Fibroblast of skin of right biceps (primary cell): ENCODE measurements at places on chromosomes 4 and X.

GRCh38 chrX:118655561-118656246 lies 71.7 kb upstream of the IL13RA1 start:
- peak; percentile 45 for DNase-seq

- DNase-seq = no peak
These were observed 5.9 kb upstream of the SCARB2 start for GRCh38 chr4:76219299-76220055.

DNA sequence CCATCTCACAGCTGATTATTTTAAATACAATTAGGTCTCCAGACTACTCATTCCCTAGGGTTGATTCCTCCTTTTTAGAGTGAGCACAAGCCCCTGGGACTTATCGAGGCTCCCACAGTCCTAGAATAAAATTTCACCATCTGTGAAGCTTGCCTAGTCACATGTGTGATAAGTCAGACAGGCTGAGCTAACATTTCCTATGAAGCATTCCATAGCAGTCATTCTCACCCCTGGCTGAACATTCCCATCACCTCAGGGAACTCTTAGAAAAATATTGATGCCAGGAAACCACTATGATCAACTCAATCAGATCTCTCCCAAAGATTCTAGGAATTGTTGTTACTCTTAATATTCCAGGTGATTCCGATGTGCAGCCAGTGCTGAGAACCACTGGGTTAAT lies 37.7 kb downstream of the ARHGEF9 start:
- peak; percentile 64 for DNase-seq

- peak; percentile 84 for DNase-seq
These were observed 49.3 kb downstream of the NPNT start for GRCh38 chr4:105944540-105944939.

DNA sequence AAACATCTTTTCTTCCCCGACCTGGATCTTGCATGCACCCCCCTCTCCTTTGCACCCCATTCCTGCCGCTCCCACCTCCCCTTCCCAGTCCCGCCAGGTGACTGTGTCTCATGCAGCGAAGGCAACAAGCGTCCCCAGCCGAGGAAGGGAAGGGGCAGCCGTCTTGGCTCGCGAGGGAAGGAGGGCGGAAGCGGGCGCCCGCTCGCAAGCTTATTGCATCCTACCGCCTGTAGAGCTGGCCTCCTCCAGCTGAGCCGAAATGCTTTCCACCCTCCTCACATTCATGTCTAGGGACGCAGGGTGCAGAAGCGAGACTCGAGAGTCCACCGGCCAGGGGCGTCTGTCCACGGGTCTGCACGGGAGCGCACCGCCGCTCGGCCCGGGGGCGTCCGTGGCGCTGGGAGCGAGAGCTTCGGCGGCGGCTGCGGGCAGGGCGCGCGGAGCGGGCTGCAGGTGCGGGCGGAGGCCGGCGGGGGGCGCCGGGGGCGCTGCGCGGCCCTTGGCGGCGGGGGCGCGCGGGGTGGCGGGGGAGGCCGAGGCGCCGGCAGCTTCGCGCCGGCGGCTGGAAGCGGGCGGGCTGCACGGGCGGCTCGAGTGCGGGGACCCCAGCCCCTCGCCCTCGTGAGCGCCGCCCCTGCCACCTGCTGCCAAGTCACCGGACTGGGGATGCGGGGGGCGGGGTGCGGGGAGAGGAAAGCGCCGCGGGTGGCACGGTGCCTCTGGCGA lies at the start of gene KCNIP4:
Gene KCNIP4 (minus strand): TSS at position 426 of the 726 bp plus-strand sequence.
- peak; percentile 23 for DNase-seq

DNA sequence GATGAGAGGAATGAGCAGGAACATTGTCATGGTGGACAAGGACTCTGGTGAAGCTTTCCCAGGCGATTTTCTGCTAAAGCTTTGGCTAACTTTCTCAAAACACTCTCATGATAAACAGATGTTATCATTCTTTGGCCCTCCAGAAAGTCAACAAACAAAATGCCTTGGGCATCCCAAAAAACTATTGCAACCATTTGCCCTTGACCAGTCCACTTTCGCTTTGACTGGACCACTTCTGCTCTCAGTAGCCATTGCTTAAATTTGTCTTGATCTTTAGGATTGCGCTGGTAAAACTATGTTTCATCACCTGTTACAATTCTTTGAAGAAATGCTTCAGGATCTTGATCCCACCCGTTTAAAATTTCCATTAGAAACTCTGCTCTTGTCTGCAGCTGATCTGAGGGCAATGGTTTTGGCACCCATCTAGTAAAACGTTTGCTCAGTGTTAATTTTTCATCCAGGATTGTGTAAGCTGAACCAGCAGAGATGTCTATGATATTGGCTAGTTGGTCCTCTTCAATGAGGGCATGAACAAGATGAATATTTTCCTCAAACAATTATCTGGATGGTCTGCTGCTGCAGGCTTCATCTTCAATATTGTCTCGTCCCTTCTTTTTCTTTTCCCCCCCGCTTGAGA lies 14.8 kb downstream of the TBC1D1 start:
- no peak for DNase-seq

DNA sequence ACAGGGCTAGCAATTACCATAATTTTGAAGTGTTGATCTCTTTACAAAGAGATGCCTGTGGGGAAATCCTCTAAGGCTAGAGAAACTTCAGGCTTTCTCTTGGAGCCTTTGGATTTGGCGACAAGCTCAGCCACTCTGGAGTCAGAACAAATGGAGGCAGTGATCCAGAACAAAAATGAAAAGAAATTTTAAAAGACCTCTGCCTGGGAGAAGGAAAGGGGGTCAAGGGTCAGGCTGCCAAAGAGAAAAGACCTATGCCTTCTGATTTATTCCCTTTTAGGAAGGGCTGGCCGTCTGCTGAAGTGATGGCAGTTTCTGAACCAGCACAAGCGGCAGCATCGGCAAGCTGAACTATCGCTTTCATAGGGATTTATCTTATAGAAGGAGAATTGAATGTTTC lies 140.8 kb upstream of the SFRP2 start:
- DNase-seq = no peak

- DNase-seq = no peak
These were observed 28.7 kb downstream of the S100G start for GRCh38 chrX:16678689-16679088.
